ENCODE measurements at places on chromosomes 5 and 9.

DNA sequence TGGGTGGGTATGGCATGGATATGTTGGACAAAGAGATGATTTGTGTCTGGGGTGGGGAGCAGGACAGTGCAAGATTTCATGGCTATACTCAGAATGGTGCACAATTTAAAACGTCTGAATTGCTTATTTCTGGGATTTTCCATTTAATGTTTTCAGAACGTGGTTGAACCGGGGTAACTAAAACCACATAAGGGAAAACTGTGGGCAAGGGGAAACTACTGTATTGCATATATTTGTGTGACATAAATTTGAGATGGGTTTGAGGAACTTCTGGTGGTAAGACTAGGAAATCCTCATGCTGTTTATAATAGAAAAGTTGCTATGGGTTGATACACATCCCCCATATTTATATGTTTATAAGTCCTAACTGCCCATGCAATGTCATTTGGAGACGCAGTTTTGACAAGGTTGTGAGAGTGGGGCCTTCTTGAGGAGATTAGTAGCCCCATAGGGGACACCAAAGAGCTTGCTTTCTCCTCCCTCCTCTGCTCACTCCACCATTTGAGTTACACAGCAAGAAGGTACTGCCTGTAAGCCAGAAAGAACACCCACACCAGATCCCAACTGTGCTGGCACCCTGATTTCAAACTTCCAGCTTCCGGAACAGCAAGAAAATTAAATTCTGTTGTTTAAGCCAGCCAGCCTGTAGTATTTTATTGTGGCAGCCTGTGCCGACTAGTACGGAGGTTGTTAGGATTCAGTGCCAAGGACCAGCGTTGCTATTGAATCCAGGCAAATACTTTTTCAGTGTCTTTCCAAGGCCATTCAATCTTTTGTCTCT lies 2118.9 kb downstream of the MAT2B start:
- DNase-seq, result no peak

DNA sequence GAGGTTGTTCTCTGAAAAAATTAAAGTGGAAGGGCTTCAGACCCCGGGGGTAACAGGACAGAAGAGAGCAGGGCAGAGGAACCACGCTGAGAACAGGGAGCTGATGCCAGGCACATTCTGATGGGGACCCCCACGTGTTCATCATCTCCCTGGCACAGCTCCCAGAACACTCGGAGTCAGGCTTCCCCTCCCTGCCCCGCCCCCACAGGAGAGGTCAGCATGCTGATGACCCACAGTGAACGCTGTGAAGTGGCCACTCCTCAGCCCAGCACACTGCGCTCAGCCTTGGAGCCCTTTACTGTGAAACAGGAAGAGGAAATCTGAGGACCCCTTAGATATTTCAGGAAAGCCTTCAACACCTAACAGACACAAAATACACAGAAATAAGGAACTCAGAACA lies 16.4 kb downstream of the RETREG1 start:
- no peak for DNase-seq

- DNase-seq, result no peak
Observed at GRCh38 chr5:26259081-26259480, 779.3 kb downstream of the CDH9 start.

DNA sequence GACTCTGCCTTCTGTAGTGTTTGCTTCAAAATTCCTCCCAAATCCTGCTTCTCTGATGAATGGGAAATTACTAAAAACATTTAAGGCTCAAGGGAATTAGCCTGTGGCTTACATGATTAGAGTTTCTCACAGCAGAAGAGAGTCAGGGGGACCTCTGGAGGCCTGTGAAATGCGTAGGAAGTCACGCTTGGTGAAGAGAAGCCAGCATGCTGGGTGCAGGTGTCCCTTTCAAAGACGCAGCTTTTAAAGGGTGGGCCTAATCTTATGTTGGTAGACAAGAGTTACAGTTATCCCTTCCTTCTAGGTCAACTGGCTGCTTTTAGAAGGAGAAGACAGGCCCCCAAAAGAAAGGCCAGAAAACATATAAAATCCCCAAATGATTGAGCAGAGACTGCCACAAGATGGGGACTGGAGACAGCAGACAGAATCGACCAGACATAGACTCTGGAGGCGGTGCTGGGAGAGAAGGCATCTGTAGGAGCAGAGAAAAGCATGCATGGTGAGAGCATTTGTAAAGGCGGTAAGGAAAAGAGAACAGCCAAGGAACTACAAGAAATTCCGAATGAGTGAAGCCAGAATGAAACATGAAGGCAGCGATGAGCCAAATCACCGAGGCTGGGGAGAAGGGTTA lies 42.3 kb downstream of the B4GALT1 start:
- no peak for DNase-seq

DNA sequence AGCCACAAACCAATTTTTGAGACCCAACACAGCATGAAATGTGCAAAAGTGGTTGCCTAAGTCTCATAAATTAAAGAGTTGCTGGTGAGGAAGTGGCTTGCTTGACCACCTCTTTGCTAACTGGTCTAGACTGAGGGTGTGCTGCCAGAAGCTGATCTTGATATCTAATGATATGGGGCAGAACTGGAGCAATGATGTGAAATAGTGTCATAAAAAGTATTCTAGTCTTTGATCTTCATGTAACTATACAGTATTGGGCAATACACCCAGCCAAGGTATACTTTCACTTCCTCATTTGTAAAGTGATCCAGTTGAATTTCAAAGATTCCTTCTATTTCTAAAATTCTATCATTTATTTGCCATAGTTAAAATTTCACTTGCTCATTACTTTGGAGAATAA lies 5.9 kb upstream of the YTHDC2 start:
- DNase-seq, result no peak

- DNase-seq, result no peak
Observed at GRCh38 chr9:22415941-22416691, 30.5 kb upstream of the DMRTA1 start.

- DNase-seq, result no peak
Observed at GRCh38 chr5:33810491-33811120, 81.2 kb downstream of the ADAMTS12 start.

DNA sequence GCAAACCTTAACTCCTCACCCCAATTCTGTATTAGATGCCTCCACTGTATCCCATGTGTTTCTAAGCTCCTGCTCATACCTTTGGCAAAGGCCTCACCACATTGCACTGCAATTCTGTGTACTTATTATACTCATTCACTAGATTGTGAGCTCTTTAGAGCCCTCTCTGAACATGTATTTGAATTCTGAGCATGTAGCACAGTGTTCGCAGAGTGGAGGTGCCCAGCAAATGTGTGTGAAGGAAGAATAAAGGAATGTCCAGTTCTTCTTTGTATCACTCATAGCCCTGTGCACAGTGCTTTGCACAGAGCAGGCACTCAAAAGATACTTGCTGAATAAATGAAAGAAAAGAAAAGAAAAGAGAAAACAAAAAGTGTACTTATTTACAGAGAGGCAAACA lies 301.1 kb upstream of the EFNA5 start:
- no peak for DNase-seq

GRCh38 chr5:31172881-31173280 lies 20.6 kb upstream of the CDH6 start:
- no peak for DNase-seq

- DNase-seq, result no peak
Observed at GRCh38 chr5:132704875-132705274, 31.1 kb downstream of the IL4 start.

- DNase-seq, result no peak
Observed at GRCh38 chr5:125109293-125109692, 362.9 kb upstream of the ZNF608 start.

DNA sequence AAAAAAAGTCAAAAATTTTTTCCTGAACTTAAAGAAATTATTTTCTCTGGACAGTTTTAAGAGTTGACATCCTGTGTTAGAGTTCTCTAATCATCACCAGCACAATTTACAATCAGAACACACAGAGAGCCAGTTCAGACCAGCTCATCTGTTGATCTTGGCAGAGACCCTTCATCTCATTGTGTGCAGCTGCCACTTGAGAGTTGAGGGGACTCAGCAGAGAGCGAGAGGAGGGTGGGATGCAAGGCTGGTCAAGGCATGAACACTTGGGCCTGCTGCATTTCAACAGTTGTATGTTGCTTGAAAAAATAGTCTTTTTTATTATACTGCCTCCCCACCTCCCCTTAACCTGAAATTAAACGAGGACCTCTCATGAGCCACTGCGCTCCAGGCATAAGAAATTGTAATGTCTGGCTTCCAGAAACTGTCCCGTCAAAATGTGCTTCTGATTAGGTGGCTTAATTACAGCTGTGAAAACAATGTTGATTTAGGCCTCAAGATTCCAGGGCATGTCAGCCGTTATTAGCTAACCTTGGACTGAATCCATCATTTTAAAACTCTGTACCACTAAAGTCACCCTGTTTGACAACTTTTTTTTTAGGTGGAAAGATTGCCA lies 383.6 kb downstream of the CCDC171 start:
- DNase-seq, result peak; percentile 61

GRCh38 chr9:69981686-69982445 lies 61.8 kb upstream of the MAMDC2 start:
- no peak for DNase-seq

- no peak for DNase-seq
Observed at GRCh38 chr9:2599896-2600295, 21.7 kb upstream of the VLDLR start.

Measured in NCI-H446 (cell line).